Mesothelial cell of epicardium (in vitro differentiated cells): ENCODE measurements at places on chromosomes 13 and 19. TPM values are rescaled to one million over a fixed set of nuclear protein-coding genes. Genes with fewer than 3 reads are reported as not detected.

ICAM5 gene
- total RNA-seq, result 3.3 to 5.7 TPM (median 4.9 TPM) in 3 replicates

APOC4 gene
- total RNA-seq, result not detected in 3 replicates

DNA sequence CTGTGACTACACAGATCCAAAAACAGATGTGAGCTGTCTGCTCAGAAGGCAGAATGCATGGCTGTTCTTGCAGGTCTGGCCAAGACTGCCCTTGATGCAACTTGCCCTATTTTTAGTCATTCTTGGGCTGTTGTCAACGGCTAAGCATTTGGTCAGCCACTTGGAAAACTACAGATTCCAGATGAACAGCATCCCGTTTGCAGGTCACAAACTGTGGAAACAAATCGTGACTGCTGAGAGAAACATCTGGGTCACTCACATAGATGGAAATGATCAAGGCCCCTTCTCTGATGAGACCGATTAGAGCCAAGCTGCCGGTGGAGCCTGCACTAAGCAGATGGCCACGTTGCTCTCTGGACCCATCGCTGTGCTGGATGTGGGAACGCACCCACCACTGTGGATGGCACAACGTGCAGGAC, 15.4 kb upstream of the METTL21C start:
- no peaks in the 10 kb centered on the region for H3K36me3 ChIP-seq
- DNase-seq, result no peak
- no peak overlapping the region for H3K27ac ChIP-seq
- H3K27me3 ChIP-seq, result no peaks in the 10 kb centered on the region
- H3K4me1 ChIP-seq, result peaks cover 16% of the 10 kb centered on the region

DNA sequence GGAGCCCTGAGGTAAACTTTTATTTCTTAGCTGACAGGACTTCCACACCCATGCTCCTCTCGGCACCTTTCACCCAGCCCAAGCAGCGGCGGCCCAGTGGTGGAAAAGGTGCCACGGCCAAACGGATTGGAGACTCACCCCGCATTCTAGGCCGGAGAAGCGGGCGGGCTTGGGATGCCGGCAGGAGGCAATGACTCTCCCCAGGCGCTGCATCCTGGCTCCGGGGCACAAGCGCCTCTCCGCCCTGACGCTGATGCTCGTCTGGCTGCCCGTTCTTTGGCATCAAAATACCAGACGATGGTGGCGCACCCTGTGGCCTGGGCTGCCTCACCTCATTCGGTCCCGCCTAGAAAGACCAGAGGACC, 6.7 kb upstream of the ZNF606 start:
- no peak overlapping the region for H3K27ac ChIP-seq
- H3K4me1 ChIP-seq, result peaks cover 2% of the 10 kb centered on the region
- no peak overlapping the region for H3K4me3 ChIP-seq
- no peak for DNase-seq
- H3K27me3 ChIP-seq, result no peaks in the 10 kb centered on the region

DNA sequence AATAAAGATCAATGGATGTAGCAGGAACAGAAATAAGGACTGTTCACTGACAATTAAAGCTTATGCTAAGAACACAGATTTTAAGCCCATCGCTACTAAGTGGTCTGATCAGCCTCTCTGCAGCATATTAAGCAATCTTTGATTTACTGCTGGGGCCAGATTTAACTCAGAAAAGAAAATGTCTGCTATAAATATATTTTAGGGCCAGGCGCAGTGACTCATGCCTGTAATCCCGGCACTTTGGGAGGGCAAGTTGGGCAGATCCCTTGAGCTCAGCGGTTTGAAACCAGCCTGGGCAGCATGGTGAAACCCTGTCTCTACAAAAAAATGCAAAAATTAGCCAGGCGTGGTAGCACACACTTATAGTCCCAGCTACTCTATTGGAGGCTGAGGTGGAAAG, 43.0 kb downstream of the METTL21C start:
- H3K27me3 ChIP-seq, result no peaks in the 10 kb centered on the region
- peaks cover 4% of the 10 kb centered on the region for H3K4me1 ChIP-seq
- H3K27ac ChIP-seq, result peak overlapping the region; percentile 43
- no peak for DNase-seq

GRCh38 chr13:34419025-34419424, 523.0 kb upstream of the NBEA start:
- peaks cover 15% of the 10 kb centered on the region for H3K4me1 ChIP-seq
- H3K27ac ChIP-seq, result no peak overlapping the region
- no peak overlapping the region for H3K4me3 ChIP-seq
- no peaks in the 10 kb centered on the region for H3K27me3 ChIP-seq
- H3K36me3 ChIP-seq, result no peaks in the 10 kb centered on the region

GRCh38 chr19:34409189-34410164, 5.3 kb downstream of the PDCD2L start:
- no peak overlapping the region for H3K4me3 ChIP-seq
- no peaks in the 10 kb centered on the region for H3K27me3 ChIP-seq
- peaks cover 3% of the 10 kb centered on the region for H3K4me1 ChIP-seq
- no peak for DNase-seq
- peaks cover 17% of the 10 kb centered on the region for H3K36me3 ChIP-seq

- peak overlapping the region; percentile 55 for H3K27ac ChIP-seq
- H3K4me3 ChIP-seq, result no peak overlapping the region
- H3K27me3 ChIP-seq, result no peaks in the 10 kb centered on the region
- H3K36me3 ChIP-seq, result peaks cover 18% of the 10 kb centered on the region
- no peak for DNase-seq
Observed at GRCh38 chr13:110746438-110746837, 32.9 kb downstream of the ING1 start.

GRCh38 chr13:46739447-46740098, 57.4 kb downstream of the ESD start:
- H3K36me3 ChIP-seq, result peaks cover 25% of the 10 kb centered on the region
- no peaks in the 10 kb centered on the region for H3K27me3 ChIP-seq
- peaks cover 10% of the 10 kb centered on the region for H3K4me1 ChIP-seq
- H3K27ac ChIP-seq, result no peak overlapping the region

GRCh38 chr19:21482863-21483276, 22.5 kb upstream of the ZNF429 start:
- no peak overlapping the region for H3K4me3 ChIP-seq
- no peaks in the 10 kb centered on the region for H3K4me1 ChIP-seq
- H3K27ac ChIP-seq, result no peak overlapping the region
- H3K36me3 ChIP-seq, result peaks cover 24% of the 10 kb centered on the region

DNA sequence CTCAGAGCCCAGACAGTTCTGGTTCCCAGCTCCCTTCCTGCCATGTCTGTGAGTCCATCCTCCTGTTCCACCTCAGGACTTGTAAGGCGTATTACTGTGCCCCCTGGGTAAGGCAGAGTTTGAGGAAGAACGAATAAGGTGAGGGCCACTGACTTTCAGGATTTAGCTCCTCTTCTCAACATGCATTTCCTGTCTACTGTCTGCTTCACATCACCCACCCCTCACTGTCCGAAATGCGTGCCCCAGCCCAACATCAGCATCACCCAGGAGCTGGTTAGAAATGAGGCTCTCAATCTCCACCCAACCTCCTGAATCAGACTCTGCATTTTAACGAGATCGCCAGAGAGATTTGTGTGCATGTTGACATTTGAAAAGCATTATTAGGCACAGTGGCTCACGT, 44.4 kb downstream of the IRS2 start:
- no peaks in the 10 kb centered on the region for H3K36me3 ChIP-seq
- no peak for DNase-seq
- no peak overlapping the region for H3K4me3 ChIP-seq

DNA sequence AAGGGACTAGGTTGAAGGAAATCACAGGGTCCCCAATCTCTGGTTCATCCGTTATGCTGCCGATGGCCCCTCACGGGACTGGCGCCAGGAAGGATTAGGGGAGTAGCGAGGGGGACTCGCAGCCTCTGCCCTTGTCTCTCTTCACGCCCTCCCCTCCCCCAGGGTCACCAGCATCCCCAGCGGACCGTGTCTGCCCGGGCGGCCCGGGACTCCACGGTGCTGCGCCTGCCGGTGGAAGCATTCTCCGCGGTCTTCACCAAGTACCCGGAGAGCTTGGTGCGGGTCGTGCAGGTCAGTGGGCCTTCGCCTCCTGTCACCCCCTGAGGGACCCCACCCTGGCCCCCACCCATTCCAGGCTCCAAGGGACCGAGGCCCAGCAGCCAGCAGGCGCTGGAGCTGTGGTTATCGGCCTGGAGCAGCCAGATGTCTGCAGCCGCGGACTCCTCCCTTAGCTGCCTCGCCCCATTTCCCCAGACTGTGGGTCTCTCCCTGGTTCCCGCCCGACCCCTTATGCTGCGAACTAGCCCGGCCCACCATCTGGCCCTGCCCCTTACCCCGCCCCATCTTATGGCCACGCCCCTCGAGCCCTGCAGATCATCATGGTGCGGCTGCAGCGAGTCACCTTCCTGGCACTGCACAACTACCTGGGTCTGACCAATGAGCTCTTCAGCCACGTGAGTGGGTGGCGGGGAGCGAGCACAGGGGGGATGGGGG, 5.4 kb downstream of the PNPLA6 start:
- no peaks in the 10 kb centered on the region for H3K27me3 ChIP-seq
- H3K4me3 ChIP-seq, result no peak overlapping the region
- H3K27ac ChIP-seq, result no peak overlapping the region
- peaks cover 28% of the 10 kb centered on the region for H3K36me3 ChIP-seq
- DNase-seq, result no peak
- peaks cover 5% of the 10 kb centered on the region for H3K4me1 ChIP-seq

GCDH gene
- total RNA-seq, result 29.7 to 31.5 TPM (median 30.2 TPM) in 3 replicates

- peaks cover 5% of the 10 kb centered on the region for H3K36me3 ChIP-seq
- no peaks in the 10 kb centered on the region for H3K27me3 ChIP-seq
- H3K4me1 ChIP-seq, result peaks cover 59% of the 10 kb centered on the region
Observed at GRCh38 chr13:110307767-110308655, 927 bp downstream of the COL4A2 start.

DNA sequence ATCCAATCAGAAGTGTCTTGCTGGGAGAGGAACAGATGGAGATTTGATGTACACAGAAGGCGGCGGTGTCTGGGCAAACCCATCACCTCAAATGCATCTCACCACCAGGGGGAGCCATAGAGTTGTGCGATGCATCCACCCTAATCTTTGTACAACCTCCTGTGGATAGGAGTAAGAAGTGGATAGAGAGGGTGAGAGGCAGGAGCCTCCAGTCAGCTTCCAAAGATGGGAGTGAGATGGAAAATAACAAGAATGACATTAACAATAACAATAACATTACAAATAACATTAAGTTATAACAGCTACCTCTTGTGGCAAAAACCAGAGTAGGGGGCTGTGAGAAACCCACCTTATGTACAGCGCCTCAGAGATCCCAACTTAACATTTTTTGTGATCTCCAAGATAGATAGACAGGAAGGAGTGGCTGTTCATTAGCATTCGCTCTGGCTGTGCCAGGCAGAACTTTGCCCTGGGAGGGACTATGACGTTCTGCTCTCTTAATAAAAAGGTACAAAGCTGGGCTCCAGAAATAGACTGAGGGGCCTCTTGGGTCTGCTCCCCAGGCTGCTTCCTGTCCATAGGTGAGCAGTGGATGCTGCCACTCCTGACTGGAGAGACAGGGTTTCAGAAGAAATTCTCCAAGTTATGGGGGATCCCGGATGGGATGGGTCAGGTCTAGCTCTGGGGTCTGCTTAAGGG, 5.2 kb upstream of the CEACAM18 start:
- peaks cover 1% of the 10 kb centered on the region for H3K27me3 ChIP-seq
- no peak overlapping the region for H3K4me3 ChIP-seq
- H3K4me1 ChIP-seq, result no peaks in the 10 kb centered on the region
- DNase-seq, result peak; percentile 71
- peaks cover 2% of the 10 kb centered on the region for H3K36me3 ChIP-seq

WDR62 gene
- total RNA-seq, result 5.1 to 7.1 TPM (median 5.9 TPM) in 3 replicates

DNA sequence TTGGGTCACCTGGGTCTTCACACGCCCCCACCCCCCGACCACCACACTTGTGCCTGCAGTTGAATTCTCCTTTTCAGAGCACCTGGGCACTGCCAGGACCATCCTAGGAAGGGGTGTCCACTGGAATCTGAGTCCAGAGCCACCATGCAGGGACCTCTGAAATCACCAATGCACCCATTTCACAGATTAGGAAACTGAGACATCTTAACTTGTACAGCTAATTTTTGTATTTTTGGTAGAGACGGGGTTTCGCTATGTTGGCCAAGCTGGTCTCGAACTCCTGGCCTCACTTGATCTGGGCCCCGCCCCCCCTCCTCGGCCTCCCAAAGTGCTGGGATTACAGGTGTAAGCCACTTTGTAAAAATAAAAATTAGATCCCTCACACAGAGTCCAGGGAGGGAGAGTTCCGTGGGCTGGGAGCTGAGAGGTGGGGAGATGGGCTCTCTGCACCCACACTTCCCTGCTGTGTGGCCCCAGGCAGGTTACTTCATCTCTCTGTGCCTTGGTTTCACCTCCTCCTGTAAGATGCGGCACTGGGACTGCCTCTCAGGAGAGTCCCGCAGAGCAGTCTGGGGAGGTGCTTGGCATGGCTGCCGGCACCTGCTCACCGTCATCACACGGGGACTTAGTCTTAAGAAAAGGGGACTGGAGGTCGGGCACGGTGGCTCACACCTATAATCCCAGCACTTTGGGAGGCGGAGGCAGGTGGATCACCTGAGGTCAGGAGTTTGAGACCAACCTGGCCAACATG, 45.9 kb upstream of the C19orf12 start:
- H3K4me3 ChIP-seq, result no peak overlapping the region
- no peaks in the 10 kb centered on the region for H3K4me1 ChIP-seq
- DNase-seq, result no peak
- H3K27me3 ChIP-seq, result peaks cover 14% of the 10 kb centered on the region
- H3K27ac ChIP-seq, result no peak overlapping the region

DNA sequence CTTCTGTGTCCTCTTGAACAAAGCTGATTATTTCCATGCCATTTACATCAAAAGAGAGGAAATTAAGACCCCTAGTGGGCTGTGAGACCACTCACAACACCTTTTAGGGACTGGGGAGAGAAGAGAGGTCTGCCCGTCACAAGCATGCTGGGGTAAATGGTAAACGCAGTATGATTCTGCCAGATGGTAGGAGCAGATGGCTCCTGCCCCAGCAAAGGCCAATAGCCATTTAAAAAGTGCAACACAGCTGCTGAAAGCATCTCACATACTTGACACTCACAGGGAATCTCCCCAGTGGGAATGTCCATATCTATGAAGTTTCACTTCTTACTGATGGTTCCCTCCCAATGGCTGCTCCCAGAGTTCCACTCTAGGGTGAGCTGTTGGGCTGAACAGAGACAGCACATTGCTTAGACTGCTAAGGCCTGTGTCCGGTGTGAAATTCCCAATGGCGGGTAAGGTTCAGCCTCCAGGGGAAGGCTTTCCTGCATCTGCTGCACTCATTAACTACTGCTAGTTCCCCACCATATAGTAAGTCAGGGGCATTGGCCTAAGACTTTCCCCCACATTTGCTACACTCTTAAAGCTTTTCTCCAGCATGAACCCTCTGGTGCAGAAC, 7.4 kb downstream of the ZNF671 start:
- no peak overlapping the region for H3K27ac ChIP-seq
- peaks cover 1% of the 10 kb centered on the region for H3K4me1 ChIP-seq
- no peak for DNase-seq
- H3K36me3 ChIP-seq, result peaks cover 81% of the 10 kb centered on the region
- no peaks in the 10 kb centered on the region for H3K27me3 ChIP-seq
- H3K4me3 ChIP-seq, result no peak overlapping the region

GRCh38 chr19:15251010-15251748, 18.9 kb upstream of the EPHX3 start:
- peak overlapping the region; percentile 92 for H3K27ac ChIP-seq
- H3K27me3 ChIP-seq, result no peaks in the 10 kb centered on the region
- peaks cover 32% of the 10 kb centered on the region for H3K4me1 ChIP-seq
- no peak overlapping the region for H3K4me3 ChIP-seq
- DNase-seq, result no peak
- H3K36me3 ChIP-seq, result peaks cover 12% of the 10 kb centered on the region

SAFB gene
- 139 to 147 TPM (median 142 TPM) in 3 replicates for total RNA-seq

GRCh38 chr19:11504502-11505031, 1.1 kb downstream of the ZNF653 start:
- DNase-seq, result no peak
- peaks cover 5% of the 10 kb centered on the region for H3K36me3 ChIP-seq
- peak overlapping the region; percentile 97 for H3K27ac ChIP-seq
- peak overlapping the region; percentile 80 for H3K4me3 ChIP-seq
- no peaks in the 10 kb centered on the region for H3K27me3 ChIP-seq

DLEU7 gene
- total RNA-seq, result 0.18 TPM in 1 of 3 replicates, not detected in the others

MAP3K10 gene
- total RNA-seq, result 30.7 to 32.7 TPM (median 31.4 TPM) in 3 replicates
